ENCODE measurements at places on chromosomes 5 and 9.

- no peak for DNase-seq
These were observed 209.8 kb upstream of the ZNF462 start for GRCh38 chr9:106653213-106653612.

DNA sequence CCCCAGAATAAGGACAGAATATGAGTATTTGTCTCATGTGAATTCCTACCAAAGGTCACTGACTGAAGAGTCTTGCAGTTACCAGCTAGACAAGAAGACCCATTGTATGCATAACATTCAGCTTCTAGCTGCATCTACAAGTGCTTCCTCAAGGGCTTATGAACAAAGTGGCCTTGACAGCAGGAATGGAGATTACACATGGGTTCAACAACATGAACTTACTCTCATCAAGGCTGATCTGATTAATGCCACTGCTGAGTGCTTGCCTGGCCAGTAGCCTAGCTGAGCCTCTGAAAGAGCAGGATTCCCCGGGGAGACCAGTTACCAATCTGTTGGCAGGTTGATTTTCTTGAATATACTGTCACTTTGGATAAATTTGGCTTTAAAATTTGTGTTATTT, 76.7 kb upstream of the CHD1 start:
- DNase-seq, result no peak

DNA sequence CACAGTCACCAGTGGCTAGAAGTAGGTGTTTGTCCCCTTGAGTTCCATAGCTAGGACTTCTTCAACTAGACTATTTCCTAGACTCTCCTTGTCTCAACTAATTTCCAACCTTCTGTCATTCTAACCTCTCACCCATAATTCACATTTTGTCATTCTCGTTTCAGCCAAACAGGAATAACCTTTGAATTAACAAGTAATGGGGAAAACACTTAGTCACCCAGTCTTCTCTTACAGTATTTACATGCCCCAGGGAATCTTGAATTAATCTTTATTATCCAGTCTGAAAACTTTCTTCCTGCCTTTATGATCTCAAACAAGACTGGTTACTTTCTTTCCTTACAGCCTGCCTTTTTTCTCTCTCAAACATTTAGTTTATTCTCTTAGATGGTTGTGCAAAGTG, 63.3 kb upstream of the RUSC2 start:
- no peak for DNase-seq

DNA sequence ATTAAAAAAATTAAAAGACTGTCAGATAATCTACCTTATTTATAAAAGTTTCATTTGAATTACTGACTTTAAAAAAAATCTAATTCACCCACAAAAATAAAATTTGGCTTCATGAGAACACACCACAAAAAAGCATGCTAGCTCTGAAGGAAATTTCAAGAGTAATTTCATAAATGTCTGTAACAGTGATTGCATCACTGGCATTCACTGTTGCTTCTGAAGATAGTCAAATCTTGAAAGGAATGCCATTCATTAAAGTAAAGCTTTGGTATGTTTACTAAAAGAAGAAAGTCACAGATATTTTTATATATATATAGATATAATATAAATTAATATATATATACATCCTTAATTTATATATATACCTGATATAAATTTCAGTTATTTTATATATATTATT, 43.4 kb downstream of the NADK2 start:
- DNase-seq, result no peak

GRCh38 chr5:109143031-109143430, 266.7 kb downstream of the PJA2 start:
- no peak for DNase-seq

GRCh38 chr5:151153766-151154272, 3.8 kb downstream of the ANXA6 start:
- no peak for DNase-seq

- no peak for DNase-seq
These were observed 94.3 kb upstream of the EMB start for GRCh38 chr5:50535393-50535792.

DNA sequence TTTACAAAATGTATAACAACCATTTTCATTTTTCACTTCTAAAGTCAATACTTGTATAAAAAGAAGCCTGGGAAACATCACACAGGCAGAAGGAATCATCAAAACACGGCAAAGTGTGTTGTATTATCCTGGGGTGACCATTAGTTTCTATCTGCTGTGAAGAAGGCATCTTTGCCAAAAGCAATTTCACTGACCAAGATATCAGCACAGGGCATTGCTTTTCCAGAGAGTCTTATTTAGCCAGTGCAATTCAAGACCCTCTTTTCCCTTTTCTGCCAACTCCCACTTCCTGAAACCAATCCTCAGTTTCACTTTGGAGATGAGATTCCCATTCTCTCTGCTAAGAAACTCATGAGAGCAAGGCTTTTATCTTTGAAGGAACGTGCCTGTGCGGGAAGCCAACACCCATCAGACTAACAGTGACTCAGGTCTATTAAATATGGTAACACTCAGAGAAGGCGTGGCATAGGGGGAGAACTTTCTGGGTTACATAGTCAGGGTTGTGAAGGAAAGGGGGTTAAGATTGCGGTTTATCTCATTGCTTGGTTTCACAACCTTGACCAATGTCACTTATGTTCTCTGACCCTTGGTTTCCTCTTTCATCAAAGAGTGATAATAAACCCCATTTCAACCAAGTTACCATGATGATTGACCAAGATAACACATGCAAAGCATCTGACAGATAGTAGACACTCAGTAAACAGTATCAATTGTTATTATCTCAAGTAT, 666.9 kb upstream of the KLF4 start:
- DNase-seq, result peak; percentile 67

DNA sequence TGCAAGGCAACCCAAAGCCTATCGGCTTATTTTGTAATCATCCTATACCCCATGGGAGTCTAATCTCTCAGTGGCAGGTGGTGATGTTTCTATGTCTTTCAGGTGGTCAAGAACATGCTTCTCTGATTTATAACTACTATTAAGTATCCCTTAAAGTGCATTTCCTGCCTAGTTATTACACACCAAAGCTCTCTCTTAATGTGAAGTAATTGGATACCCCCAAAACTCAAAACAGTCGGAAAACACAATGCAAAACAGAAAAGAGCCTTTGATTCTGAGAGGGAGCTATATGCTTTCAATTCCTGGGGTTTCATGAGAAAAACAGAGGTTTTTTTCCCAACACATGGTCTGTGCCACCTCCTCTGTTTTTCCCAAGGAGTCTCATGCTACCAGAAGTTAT, 416.4 kb downstream of the CSNK1G3 start:
- DNase-seq, result no peak

DNA sequence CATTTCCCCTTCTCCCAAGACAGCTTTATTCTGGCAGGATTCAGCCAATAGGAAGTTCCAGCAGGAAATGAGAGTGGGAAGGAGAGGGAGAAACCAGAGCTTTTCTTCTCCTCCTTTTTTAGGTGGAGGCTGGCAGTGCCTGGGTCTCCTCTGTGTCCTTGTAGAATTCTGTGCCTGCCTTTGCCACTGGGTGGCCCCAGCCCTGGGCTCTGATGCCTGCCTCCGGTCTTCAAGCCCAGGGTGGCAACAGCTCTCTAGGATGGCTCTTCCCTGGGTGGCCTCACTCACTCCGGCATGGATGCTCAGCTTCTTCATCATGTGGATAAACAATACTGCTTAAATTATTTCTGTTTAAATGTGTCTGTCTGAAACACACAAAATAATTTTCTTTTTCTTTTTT, 694.8 kb downstream of the SEMA5A start:
- no peak for DNase-seq

DNA sequence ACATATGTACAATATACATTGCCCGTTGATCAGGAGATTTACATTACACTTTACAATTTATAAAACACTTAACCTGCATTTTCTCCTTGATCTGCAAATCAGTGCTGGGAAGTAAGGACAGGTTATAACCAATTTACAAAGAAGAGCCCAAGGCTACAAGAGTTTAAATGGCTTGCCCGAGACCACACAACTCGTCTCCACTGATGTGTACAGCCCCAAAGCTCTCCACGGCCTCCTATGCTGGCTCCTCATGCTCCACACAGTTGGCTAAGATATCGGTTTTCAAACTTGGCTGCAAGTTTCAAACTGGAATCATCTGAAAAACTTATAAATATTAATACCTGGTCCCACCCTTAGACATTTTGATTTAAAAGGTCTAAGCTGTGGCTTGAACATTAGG, 10.3 kb downstream of the ACTL7B start:
- DNase-seq, result no peak

- DNase-seq, result peak; percentile 20
These were observed at the start of gene SLC31A2 for GRCh38 chr9:113150670-113151611. SLC31A2 (plus strand) TSS chr9:113151007; CDS start chr9:113151075, 68 bp downstream.

GRCh38 chr5:6781716-6782115, 68.5 kb downstream of the TENT4A start:
- DNase-seq, result peak; percentile 20

- no peak for DNase-seq
These were observed 59.4 kb upstream of the CCNG1 start for GRCh38 chr5:163377982-163378381.

DNA sequence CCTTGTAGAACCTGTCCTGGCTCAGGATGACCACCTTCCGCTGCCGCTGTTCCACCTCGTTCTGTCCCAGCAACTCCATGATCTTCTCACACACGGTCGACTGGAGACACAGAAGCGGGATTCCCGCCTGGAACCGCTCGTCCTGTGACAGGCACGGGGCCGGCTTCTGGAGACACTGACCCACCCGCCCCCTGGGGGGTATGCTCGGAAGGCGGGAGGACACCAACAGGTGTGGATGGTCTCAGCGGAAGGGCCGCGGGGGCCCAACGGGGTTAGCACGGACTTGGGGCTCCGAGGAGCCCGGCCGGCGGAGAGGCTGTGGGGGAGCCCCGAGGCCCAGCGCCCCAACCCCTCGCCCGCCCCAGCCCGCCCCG, 530 bp downstream of the UCK1 start:
- no peak for DNase-seq

GRCh38 chr5:151632524-151632923, 41.4 kb upstream of the FAT2 start:
- no peak for DNase-seq

GRCh38 chr9:2087500-2088313, 72.6 kb downstream of the SMARCA2 start:
- DNase-seq, result no peak

- no peak for DNase-seq
These were observed 9.9 kb downstream of the SYNPO start for GRCh38 chr5:150650021-150651006.

- DNase-seq, result peak; percentile 26
These were observed 995 bp downstream of the IPPK start for GRCh38 chr9:92668746-92669526.

- no peak for DNase-seq
These were observed 695 bp upstream of the NDFIP1 start for GRCh38 chr5:142107736-142108431.

DNA sequence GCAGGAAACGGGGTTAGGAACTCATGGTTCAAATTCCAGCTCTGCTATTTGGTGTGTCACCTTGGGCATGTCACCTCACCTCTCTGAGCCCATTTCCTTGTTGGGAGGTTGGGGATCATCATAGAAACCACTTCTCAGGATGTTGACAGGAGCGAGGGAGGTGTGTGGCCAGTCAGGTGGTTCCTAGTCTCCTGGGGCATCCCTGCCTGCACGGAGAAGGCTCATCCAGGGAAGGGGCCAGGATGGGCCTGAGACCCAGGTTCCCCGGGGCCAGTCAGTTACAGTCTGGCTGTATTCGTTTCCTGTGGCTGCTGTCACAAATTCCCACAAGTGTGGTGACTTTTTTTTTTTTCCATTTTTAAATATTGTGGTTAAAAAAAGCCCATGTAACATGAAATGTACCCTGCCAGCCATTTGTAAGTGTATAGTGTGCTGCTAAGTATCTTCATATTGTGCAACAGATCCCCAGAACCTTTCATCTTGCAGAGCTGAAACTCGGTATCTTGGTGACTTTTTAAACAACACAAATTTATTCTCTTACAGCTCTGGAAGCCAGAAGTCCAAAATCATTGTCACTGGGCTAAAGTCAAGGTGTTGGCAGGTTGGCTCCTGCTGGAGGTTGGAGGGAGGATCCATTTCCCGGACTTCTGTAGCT, 78.7 kb upstream of the UNC5A start:
- DNase-seq, result no peak

DNA sequence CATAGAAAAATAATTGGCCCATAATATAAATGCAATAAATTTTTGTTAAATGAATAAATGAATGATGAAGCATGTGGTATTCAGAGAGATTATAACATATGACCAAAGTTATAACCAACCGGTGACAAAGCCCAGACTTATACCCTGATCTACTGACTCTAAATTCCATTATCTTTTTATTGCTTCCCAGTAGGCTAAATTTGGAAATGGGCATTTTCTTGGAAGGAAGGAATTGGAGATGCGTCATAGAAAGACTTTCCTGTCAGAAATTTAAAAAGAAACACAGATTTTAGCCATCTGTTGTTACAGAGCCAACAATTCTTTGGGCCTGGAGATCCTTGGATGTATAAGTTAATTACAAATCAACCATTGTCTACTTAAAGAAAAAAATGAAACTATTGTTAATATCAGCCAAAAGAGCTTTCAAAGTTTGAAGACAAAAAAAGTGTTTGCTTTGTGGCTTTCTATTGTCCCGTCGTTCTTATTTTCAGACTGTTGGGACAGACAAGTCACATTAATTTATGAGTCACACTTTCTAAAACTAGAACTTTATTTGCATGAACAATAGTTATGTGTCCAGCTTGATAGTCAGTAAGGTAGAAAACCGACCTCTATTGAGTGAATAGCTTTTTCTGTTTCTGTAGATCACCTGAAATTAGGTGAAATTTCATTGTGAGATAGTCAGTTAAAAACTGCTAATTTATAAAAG, 428.7 kb downstream of the GABRG2 start:
- DNase-seq, result no peak

GRCh38 chr5:122844910-122845228, 544 bp upstream of the SNX24 start:
- no peak for DNase-seq

DNA sequence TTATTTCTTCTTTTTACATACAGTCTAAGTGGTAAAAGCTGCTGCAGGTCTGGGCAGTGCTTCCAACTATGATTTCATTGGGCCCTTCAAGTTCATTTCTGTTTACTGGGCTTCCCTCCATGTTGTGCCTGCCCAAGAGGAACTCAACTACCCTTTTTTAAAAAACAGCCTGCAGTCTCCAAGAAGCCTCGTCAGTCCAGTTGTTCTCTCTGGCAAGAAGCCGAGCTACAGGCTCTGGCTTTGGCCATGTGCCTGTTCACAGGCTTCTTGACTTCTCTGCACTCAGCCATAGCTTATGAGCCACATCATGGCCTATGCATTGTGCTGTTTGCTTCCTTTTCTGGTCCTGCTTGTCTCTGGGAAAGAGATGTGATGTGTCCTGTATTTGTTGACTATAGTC, 119.7 kb upstream of the PJA2 start:
- no peak for DNase-seq

DNA sequence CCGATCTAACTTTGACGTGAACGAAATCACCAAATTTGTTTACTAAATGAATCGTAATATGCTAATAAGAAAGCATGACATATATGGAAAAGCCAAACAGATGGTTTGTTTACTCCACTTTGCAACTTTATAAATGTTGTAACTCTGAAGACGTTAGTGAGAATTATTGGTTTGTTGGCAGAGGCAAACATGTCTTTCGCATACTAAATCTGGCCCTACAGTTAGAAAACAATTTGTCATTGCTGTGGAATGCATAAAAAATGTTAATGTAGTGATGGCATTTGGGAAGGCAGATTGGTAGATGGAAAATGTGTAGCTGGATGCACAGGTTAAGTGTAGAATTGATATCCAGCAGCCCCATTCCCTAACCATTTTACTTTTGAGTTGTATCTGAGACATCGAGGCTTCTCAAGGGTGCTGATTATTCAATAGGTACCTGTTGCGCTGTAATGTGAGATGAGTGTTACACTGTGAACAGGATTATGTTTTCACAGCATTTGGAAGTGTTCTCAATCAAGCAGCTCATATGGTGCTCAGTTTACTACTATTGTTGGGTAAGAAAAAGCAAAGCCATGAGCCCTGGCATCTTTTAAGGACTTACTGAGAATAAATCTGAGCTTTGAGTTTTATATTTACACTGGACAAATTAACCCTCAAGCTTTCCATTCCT, 444.8 kb downstream of the BNC2 start:
- DNase-seq, result peak; percentile 63

All from HS-5 (cell line).